ENCODE measurements at places on chromosomes 16 and 17. TPM values are rescaled to one million over a fixed set of nuclear protein-coding genes. Genes with fewer than 3 reads are reported as not detected.

PNMT gene
- not detected for total RNA-seq

RAB26 gene
- total RNA-seq = 0.31 TPM

GINS3 gene
- 16.3 TPM for total RNA-seq

MPP3 gene
- not detected for total RNA-seq

XAF1 gene
- 298 TPM for total RNA-seq

SLC6A4 gene
- not detected for total RNA-seq

ZG16 gene
- total RNA-seq = not detected

RTN4RL1 gene
- 0.10 TPM for total RNA-seq

CCDC40 gene
- not detected for total RNA-seq

EME1 gene
- total RNA-seq = 27.8 TPM

NTN3 gene
- 0.10 TPM for total RNA-seq

PMM2 gene
- 37.6 TPM for total RNA-seq

ARHGAP44 gene
- 0.37 TPM for total RNA-seq

NPIPB9 gene
- total RNA-seq = 4.3 TPM

KRT27 gene
- total RNA-seq = not detected

CYB561 gene
- 2.4 TPM for total RNA-seq

HAS3 gene
- 0.47 TPM for total RNA-seq

ESRP2 gene
- total RNA-seq = not detected

ZMYND15 gene
- total RNA-seq = not detected
